NCI-H1092 (cell line): ENCODE measurements at places on chromosomes 5 and 9.

DNA sequence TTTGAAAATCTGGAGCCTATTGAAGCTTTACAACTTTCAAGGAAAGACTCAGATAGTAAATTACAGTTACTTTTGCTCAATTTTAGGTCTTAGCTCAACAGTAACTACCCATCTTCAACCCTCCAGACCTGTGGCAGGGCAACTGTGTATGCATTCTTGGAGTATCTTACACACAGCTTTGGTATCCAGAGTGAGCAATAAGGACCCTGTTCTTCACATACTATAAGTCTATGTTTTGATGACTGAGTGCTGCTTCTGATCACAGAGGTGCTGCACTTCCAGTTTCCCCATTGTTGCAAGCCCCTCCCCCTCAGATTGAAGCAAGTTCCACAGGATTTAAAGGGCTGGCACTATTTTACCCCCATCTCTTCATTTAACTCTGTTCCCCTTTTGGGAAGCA lies 737.4 kb upstream of the GRAMD2B start:
- DNase-seq: no peak

DNA sequence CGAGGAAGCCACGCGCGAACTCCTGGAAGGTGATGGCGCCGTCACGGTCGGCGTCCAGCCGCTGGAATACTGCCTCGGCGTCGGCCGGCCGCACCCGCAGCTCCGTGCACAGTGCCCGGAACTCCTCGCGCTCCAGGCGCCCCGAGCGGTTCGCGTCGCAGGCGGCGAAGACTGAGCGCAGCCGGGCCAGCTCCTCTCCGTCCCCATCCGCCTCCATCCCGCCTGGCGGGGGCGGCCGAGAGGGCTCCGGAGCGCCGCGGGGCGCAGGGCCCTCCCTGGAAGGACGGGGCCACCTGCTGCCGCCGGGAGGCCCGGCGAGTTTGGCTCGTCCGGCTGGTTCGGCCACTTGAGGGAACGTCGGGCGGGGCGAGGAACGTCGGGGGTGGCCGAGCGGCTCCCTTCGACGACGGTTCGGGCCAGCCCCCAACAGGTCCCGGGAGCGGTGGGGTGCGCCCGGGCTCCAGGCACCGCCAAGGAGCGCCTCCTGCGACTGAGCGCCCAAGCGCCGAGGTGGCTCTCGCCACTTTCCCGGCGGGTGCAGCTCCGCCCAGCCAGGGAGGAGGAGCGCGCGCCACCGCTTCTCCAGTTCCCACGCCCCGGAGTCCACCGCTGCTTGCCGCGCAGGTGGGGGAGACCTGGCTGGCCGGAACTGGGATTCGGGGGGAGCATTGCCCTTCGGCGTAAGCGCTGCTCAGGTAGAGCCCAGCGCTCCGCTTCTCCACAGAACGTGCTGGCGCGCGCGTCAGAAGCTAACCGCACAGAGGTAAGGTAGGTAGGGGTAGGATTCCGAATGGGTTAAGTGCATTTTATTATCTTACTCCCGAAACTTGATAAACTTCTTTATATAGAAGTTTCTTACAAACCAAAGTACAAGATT lies at the start of gene RASEF:
Gene RASEF (minus strand): TSS at position 492 of the 877 bp plus-strand sequence. CDS start 275 bp downstream, at position 217.
- peak; percentile 57 for DNase-seq

DNA sequence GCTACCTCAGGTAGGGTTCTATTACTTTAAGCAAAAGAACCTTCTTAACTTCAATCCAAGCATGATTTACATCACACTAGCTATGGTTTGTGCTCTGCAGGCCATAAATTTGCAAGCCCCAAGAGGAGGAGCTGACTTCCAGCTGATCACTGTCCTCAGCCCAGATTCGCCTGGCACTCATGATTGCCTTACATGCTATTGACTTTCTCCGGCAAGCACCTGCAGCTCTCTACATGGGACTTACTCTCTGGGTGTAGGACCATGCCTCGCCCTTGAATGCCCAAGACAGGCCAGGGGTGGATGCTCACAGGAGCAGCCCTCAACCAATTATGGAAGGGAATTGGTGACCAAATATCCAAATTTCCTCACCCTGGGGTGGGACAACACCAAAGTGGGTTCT lies 99.8 kb downstream of the ESM1 start:
- DNase-seq: no peak

- DNase-seq: no peak
These were observed 120.5 kb downstream of the ADAMTS2 start for GRCh38 chr5:179224741-179225140.
